Thyroid gland (tissue), 4 donors: ENCODE measurements at places on chromosomes 1 and 21. TPM values are rescaled to one million over a fixed set of nuclear protein-coding genes. Genes with fewer than 3 reads are reported as not detected.

GRCh38 chr1:84998642-84999280 is 1.8 kb upstream of the MCOLN2 start:
- peaks cover 7% of the 10 kb centered on the region for H3K4me1 ChIP-seq
- H3K27me3 ChIP-seq: no peaks in the 10 kb centered on the region
- DNase-seq: no peak
- H3K4me3 ChIP-seq: no peak overlapping the region

DNA sequence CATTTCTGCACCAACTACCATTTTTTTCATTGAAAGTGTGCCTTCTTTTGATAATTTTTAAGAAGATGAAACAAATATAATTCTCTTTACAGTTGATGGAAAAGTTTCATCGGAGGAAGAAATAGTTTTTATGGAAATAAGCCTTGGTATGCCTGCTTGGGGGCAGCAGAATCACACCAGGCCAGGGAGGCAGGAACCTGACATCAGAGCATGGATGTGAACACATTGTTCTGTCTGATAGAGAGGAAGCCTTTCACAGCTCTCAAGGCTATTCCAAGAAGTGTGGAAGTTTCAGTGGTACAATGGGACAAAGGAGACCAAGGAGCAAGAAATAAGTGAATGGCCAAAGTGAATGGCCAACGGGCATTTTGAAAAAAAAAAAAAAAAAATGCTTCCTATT is 162.2 kb upstream of the KCNK2 start:
- H3K27ac ChIP-seq: no peak overlapping the region
- H3K4me1 ChIP-seq: peaks cover 6% of the 10 kb centered on the region
- H3K4me3 ChIP-seq: no peak overlapping the region
- H3K36me3 ChIP-seq: no peaks in the 10 kb centered on the region
- H3K27me3 ChIP-seq: no peaks in the 10 kb centered on the region
- no peak for DNase-seq

The ADGRL4 gene
- 26.5 TPM for total RNA-seq

DNA sequence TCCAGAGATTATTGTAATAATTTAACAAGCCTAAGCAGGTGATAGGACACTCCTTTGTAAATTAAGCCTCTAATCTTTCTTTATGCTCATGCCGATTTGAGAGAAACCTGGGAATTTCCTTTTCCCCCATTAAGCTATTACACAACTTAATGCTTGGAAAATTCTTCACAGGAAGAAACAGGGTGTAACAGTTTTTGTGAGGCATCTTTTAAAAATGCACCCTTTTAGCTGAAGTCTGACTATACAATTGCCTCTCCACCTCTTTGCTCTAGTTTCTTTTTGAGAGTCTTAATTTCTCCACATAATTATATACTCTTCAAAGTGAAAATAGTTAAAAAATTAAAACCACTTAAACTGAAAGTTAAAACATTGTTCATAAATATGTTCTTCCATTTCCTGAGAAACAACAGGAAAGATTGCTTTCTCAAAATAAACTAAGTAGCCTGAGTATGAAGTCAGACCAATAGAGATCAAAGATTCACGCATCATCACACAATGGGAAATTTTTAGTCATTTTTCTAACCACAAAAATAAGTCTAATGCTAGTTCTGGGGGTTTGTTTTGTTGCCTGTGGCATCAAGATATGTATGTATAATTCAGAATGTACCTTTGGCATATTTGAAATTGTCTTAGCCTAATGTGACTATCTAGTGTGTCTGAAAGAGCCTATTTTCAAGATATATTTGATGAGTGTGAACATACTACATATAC is 34.7 kb downstream of the LRRC8D start:
- H3K36me3 ChIP-seq: no peaks in the 10 kb centered on the region
- no peak for DNase-seq
- H3K27ac ChIP-seq: no peak overlapping the region
- no peaks in the 10 kb centered on the region for H3K27me3 ChIP-seq
- H3K4me3 ChIP-seq: no peak overlapping the region

The C1orf146 gene
- not detected for total RNA-seq
